HuH-7 (cell line): ENCODE measurements at places on chromosomes 11 and 22.

GRCh38 chr22:39522567-39523300 lies 2.4 kb downstream of the ATF4 start:
- DNase-seq: no peak

DNA sequence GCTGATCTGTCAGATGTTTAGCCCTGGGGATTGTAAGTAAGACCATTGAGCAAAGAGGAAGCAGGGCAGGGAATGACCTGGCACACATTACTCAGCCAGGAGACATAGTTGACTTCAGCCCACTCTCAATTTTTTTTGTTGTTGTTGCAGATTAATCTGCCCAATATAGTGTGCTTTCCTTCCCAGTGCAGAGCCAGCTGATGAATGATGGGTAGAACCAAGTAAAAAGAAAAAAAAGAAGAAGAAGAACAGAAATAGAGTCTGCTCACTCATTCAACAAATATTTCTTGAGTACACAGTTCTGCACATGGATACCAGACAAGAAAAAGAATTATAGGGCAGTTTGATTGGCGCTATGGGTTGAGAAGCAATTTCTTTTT lies 292.7 kb downstream of the ETS1 start:
- DNase-seq: no peak

- no peak for DNase-seq
These were observed 18.4 kb upstream of the CABP7 start for GRCh38 chr22:29701155-29701999.

- no peak for DNase-seq
These were observed 57.8 kb downstream of the SBF1 start for GRCh38 chr22:50416996-50417395.
